Activated CD8-positive, alpha-beta memory T cell treated with anti-CD3 and anti-CD28 coated beads, Interleukin-2, amount 50 U/mL, for 48 hours (primary cell): ENCODE measurements at places on chromosomes 4 and X.

GRCh38 chr4:184583738-184584502, 65.3 kb downstream of the CASP3 start:
- DNase-seq = no peak

DNA sequence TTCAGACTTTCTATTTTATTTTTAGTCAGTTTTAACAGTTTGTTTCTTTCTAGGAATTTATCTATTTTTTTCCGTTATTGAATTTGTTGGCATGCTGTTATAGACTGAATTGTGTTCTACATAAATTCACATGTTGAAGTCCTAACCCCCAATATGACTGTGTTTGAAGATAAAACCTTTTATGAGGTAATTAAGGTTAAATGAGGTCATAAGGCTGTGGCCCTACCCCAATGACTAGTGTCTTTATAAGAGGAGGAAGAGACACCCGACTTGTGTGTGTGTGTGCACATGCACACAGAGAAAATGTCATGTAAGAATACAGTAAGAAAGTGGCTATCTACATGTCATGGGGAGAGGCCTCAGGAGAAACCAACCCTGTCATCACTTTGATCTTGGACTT, 146.3 kb downstream of the BRWD3 start:
- no peak for DNase-seq

- DNase-seq = no peak
Observed at GRCh38 chrX:107480272-107480671, 30.8 kb downstream of the FRMPD3 start.

GRCh38 chr4:106854569-106855351, 181.4 kb downstream of the DKK2 start:
- DNase-seq = no peak

- no peak for DNase-seq
Observed at GRCh38 chr4:41297832-41298231, 41.1 kb downstream of the UCHL1 start.

DNA sequence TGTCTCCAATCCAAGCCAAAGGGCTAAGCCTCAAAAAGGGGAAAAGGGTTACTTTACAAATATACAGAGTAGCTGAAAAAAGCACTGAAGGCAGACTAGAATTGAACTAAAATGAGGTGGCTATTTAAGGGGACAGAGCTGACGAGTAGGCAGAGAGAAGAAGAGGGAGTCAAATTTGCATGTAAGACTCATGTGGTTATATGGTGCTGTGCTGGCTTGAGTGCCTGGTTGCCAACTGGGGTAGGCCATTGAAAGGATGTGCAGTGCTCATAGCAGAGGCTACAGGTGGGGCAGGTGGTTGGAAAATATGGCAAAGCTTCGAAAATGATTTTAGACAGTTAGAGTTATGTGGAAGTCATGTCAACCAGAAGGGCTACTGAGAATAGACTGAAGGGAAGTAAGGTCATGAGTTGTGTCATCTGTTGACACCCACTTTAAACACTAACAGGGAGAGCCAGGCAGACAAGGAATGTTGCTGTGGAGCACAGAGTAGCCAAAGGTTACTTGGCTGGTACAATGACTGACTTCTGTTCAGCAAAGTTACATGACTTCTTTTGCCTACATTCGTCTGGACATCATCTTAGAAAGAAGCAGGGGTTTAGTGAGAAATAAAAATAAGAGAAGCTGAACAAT, 1210.4 kb downstream of the ADGRL3 start:
- no peak for DNase-seq

DNA sequence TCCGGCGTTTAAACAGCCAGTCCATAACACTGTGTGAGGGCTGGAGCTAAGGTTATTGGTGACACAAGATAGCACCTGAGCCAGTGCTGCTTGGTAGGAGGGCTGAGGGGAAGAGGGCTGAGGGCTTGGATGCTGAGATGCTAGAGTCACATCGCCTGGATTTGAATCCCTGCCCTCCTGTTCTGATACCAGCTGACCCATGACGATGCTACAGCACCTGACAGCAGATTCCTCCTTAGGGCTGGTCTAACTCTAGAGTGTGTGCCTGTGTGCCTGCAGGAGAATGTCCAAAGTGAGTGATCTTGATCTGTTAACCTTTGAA, 102.5 kb downstream of the PTTG2 start:
- DNase-seq = no peak

GRCh38 chr4:14072506-14072905, 445.0 kb upstream of the BOD1L1 start:
- DNase-seq = no peak

- DNase-seq = no peak
Observed at GRCh38 chr4:149781150-149781549, 34.5 kb downstream of the IQCM start.

DNA sequence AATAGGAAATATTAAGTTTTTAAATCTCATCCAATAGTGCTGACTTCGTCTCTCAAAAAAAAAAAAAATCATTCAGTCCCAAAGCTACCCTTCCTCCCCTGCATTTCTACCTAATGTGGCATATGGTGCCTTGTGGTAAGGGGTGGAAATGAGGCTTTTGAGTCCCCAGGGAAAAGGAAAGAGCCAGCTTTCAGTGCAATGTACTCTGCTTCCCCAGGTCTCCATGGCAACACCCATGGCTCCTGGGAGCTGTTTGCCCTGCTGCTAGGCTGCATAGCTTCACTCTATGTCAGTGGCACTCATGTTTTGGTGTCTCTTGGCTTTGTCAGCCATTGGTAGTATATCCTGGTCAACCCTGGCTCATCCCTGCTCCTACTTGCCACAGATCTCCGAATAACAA, 175.9 kb downstream of the SLC39A8 start:
- no peak for DNase-seq

GRCh38 chr4:37690976-37691375, 4.8 kb upstream of the RELL1 start:
- no peak for DNase-seq

- DNase-seq = peak; percentile 61
Observed at GRCh38 chr4:68375667-68376559, 26.0 kb upstream of the YTHDC1 start.

- DNase-seq = no peak
Observed at GRCh38 chrX:136143711-136144110, 3.6 kb upstream of the FHL1 start.

DNA sequence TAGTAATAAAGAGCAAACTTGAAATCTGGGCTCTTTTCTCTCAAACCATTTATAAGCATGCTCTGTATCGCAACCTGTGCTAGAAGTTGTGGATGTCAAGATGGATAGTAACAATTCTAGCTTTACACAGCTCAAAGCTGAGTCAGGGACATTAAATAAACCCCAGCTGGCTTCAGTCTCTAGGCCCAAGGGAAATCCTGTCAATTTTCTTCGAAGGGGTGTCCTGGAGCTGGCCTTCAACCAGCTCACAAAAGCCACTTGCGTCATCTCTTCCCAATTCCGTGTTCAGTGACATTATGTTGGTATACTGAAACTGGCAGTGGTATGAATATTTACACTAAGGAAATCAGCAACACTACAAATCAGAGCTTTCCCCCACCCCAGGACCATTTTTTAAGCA, 89.8 kb upstream of the PRKG2 start:
- no peak for DNase-seq

DNA sequence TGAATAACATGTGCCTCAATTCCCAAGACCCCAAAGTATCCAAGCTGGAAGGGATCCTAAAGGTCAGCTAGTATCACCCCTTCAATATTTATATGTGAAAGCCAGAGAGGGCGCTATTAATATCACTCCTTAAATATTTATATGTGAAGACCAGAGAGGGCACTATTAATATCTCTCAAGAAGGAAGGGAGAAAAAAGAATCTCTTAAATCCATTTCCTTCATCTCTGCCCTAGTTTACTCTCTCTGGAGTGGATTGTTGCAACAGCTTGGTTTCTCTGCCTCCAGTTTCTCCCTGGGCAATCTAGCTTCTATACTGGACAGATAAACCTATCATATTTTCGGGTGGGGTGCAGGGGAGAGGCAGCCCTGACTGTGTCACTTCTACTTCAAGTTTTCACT, 31.6 kb upstream of the MSN start:
- no peak for DNase-seq

- DNase-seq = no peak
Observed at GRCh38 chr4:71201817-71202576, 136.8 kb upstream of the SLC4A4 start.

DNA sequence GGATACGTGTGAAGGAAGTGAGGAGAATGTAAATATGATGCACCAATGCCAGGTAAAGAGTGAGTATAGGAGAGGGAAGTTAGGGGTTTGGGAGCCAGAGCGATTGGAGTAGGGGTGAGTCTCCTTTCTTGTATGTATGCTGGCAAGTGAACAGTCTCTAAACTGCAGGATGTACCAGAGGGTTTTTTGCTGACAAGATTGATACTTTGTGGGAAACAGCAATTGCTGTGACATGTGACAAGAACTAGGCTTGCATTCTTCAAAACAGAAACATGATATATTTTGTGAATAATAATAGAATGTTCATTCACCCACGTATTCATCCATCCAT, 706 bp downstream of the CHIC1 start:
- DNase-seq = no peak

- DNase-seq = no peak
Observed at GRCh38 chr4:86961605-86962295, 26.9 kb downstream of the AFF1 start.

DNA sequence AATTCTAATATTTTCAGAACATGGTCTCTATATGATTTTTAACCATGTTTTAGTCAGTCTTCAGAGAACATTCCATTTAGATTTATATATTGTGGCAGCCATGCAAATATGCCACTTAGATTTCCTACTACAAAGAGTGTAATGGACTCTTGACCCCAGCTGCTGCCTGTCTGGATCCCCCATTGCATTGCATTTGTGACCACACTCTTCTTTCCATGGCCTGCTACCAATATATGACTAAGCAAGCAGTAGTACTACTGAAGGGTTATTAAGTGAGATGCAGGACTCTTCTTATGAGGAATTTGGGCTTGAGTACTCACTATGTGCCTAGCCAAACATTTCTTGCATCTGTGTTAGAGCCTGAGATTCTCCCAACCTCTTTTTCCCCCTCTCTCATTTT, 306.8 kb downstream of the PDHA2 start:
- no peak for DNase-seq

DNA sequence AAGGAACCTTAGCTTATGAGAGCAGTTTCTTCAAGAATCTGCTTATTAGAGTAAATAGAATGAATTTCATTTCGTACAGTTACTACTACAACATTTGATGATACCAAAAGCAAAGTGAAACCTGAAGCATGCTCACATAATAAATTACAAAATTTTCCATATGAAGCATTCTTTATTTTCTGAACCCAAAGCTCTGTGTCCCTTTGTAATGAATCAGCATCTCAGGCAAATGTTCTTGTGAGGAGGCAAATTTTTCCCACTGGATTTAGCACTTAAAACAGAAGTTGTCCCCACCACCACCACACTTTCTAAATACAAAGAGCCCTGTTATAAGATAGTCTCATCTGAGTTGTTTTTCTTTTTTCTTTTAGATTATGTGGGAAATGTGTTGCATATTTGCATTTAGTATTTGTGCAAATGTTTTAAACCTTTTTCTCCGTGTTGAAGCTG, 70.7 kb upstream of the NFKB1 start:
- no peak for DNase-seq

- no peak for DNase-seq
Observed at GRCh38 chrX:13598877-13599276, 29.5 kb downstream of the EGFL6 start.
